ENCODE measurements at places on chromosomes 7 and 10. TPM values are rescaled to one million over a fixed set of nuclear protein-coding genes. Genes with fewer than 3 reads are reported as not detected.
A peak's percentile ranks its signal among the peaks of the same experiment; 100 is the strongest.

DNA sequence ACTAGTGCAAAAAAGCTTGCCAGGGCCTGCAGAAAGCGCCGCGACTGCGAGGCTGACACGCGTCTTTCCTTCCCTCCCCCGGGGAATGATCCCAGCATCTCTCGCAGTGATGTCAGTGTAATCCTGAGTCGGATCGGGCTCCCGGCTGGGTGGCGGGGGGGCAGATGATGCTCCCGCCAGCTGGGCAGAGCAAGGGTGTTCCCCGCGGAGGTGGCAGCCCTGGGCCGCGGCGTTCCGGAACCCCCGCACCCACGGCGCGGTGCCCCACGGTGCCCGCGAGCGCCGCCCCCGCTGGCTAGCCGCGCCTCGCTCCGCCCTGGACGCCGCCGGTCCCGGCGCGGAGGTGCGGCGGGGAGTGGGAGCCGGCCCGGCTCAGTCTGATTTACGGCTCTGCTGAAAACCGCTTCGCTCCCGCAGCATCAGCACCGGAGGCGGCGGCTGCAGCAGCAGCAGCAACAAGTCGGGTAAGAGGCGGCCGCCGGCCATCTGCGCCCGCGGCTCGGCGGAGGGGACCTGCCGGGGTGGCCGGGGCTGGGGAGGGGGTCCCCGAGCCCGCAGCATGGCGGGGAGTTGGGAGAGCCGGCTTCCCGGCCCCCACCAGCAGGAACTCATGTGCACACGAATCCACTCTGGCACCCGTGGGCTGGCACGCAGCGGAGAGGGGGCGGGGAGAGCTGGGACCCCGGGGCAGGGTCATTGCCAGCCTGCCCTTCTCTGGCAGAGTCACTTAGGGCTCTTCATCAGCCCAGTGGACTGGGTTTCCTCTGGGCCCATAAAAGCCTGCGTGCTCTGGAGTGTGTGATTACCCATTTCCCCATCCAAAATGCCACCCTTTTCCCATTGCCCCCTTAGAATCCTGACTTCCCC is at the start of gene ZNF365:
ZNF365 (plus strand) TSS at position 375 of the 867 bp plus-strand sequence. CDS start 1,825 bp downstream, outside the sequence.
- DNase-seq = peak; percentile 18

GRCh38 chr7:121525155-121525819 is 129.2 kb upstream of the FAM3C start:
- no peak for DNase-seq

- DNase-seq = no peak
Measured at GRCh38 chr7:43849047-43849446, 20.3 kb downstream of the MRPS24 start.

DNA sequence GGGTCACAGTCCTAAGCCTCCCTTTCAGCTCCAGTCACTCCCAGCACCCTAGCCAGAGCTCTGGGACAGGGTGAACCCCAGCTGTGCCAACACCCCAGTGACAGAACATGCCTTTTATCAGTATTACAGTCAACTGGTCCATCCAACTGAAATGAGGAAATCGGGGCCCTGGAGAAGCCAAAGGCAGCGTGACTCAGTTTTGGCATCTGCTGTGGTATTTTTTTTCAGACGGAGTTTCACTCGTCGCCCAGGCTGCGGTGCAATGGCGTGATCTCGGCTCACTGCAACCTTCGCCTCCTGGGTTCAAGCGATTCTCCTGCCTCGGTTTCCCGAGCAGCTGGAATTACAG is 3.4 kb upstream of the CLDN15 start:
- DNase-seq = no peak

Gene TWIST1
- polyA plus RNA-seq = 5.8 TPM

Gene TPST1
- not detected for polyA plus RNA-seq
